ENCODE measurements at places on chromosomes 3 and 15. TPM values are rescaled to one million over a fixed set of nuclear protein-coding genes. Genes with fewer than 3 reads are reported as not detected.

GRCh38 chr3:99950921-99951320 lies 133.3 kb downstream of the CMSS1 start:
- DNase-seq, result no peak

GRCh38 chr3:4534906-4535305 lies 41.8 kb downstream of the ITPR1 start:
- DNase-seq, result no peak

- no peak for DNase-seq
Observed at GRCh38 chr3:20225769-20226168, 39.8 kb upstream of the SGO1 start.

GRCh38 chr3:122987736-122988319 lies 39.7 kb downstream of the SEMA5B start:
- DNase-seq, result no peak

DNA sequence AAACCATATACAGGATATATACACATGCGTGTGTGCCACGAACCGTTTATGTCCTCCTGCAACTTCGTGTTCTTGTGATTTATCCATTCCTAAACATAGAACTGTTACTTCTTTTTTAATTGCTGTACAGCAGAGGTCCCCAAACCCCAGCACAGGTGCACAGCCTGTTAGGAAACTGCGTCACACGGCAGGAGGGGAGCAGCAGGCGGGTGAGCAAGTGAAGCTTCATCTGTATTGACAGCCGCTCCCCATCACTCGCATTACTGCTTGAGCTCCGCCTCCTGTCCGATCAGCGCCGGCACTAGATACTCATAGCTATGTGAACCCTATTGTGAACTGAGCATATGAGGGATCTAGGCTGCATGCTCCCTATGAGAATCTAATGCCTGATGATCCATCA lies 34.9 kb upstream of the NRROS start:
- no peak for DNase-seq

DNA sequence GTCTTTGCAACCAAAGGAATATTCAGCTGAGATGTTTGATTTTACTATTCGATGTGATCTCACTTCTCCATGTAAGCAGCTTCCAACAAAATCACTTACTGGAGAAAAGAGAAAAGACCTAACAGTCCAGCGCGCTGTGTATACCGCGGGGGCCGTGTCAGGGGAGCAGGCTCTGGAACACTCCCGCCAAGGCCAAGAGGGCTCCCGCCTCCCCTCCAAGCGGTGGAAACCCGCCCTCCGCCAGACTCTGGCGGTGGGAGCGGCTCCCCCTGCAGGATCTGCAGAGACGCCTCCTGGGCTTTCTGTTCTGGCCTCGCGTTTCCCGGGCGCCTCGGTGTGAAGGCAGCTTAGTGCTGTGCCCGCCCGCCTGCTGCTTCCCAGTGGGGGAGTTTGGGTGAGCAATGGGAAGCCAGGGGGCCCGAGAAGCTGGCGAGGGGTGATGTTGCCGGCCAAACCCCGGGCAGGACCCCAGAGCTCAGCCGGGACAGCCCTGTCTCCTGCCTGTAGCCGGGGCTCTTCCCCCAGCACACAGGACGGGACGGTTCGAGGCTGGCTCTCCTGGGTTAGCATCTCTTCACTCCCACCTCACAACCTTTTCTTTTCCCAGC lies 36.3 kb downstream of the CHST14 start:
- peak; percentile 49 for DNase-seq

DNA sequence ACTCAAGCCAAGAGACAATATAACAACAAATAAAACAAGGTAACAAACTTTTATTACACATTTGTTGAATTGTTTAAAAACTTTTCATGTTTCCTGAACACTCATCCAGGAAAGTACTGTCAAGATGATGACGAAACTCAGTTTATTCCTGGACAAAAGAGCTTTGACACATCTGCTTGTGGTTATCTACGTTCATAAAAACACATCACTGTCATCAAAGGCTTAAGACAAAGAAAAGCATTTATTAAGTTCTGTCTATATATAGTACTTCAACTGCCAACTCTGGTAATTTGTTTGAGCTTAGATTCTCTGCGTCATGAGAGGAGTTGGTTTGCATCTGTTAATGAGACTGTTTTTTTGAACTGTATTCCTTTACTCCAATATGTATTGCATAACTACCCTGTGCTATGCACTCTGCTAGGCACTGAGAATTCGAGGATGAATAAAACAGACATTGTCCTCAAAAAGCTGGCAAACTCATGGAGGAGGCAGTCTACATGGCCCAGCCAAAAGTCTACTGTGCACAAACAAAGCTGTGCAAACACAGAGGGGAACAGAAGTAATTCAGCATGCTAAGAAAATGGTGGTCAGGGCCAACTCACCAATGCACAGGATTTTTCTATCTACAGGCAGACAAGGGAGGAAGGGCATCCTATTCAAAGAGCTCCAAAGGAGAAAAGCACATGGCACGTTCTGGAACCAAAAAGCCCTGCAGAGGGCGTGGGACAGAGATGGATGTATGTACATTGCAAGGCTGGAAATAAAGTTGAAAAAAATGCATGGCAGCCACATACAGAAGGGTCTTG lies 21.5 kb downstream of the PLD1 start:
- no peak for DNase-seq

DNA sequence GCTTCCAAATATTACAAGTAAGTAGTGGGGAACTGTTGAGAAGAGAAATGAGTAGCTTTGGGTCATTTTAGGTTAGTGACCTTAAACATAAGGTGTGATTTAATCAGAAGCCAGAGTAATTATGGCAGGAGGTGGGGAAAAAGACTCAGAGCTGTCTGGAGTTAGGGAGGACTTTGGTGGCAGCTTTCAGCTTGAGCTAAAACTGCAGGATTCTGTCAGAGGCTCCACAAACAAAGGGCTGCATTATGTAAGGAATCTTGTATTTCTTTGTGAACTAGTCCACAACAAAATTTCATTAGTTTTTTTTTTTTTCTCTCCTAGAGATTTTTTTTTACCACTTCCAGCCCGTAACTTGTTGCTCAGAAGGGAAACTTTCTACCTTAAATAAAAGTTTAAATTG lies 345.3 kb downstream of the TIGIT start:
- DNase-seq, result no peak

- DNase-seq, result no peak
Observed at GRCh38 chr3:39491733-39492350, 24.4 kb downstream of the MOBP start.

DNA sequence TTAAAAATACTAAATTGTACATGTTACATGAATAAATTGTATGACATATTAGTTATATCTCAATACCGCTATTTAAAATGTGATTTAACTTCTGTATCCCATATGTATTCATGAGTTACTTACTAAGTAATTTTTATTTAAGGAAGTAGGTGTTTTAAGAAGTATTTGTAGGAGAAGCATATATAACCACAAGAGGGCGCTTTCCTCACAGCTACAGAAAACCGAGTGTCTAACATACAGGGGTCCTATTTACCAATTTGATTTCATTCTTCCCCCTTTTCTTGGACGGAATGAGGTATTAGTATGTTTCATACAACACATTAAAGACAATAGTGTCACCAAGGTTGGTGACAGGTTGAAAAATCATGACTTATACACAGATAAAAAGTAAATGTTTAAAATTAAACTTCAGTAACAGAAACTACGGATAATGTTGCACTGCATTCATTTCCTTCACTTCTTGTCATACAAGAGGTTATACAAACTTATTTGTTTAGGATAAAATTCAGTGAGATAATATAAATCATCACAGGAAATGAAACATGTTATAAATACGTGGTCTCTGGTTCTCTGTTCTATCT lies 253.6 kb downstream of the MAGI1 start:
- DNase-seq, result no peak

- no peak for DNase-seq
Observed at GRCh38 chr15:100835636-100836035, 44.0 kb upstream of the ALDH1A3 start.

GRCh38 chr3:142563496-142563997 lies 15.0 kb downstream of the ATR start:
- DNase-seq, result no peak

SYNM gene
- total RNA-seq, result 0.05 TPM

ZCWPW2 gene
- total RNA-seq, result not detected

KBTBD12 gene
- total RNA-seq, result 0.16 TPM

Data from activated B cell treated with CpG ODN at 0.5 μM for 24 hours (primary cell).